Stimulated activated CD8-positive, alpha-beta memory T cell treated with anti-CD3 and anti-CD28 coated beads, Interleukin-2, amount 100 ng/mL, for 1 hour (primary cell): ENCODE measurements at places on chromosomes 3 and 15.

DNA sequence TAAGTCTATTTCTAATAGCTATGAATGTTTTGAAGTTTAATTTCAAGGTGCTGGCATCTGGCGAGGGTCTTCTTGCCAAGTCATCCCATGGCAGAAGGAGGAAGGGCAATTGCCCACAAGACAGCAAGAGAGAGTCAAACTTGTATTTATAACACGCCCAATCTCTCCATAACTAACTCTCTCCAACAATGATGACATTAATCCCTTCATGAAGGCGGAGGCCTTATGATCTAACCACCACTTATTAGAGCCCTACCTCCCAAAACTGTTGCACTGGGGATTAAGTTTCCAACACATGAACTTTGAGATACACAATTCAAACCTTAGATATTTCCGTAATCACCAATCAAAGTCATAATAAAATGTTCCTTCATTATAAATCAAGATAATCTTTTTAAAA lies 406.9 kb downstream of the CNTN6 start:
- no peak for DNase-seq

GRCh38 chr3:2523281-2523836 lies 424.7 kb downstream of the CNTN4 start:
- no peak for DNase-seq

DNA sequence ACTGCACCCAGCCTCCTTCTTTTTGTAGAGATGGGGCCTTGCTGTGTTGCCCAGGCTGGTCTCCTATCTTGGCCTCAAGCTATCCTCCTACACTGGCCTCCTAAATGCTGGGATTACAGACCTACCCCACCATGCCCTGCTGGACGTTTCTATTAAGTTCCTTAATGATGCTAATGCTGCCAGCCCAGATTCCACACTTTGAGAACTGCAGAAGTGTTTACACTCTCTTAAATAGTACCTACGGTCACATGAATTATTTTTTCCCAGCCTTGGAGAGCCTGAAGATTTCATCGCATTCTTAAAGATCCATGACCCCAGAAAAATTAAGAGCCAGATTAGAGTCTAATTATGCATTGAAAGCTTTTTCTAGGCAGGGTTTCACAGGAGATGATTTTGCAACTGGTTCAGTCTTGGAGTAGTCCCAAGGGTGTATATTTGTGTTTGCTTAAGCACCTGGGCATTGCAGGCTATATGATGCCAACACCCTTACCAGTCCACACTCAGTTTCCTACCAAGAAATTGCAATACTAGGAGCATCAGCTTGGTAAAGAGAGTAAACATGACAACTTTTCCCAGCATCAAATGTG lies 36.6 kb downstream of the TM4SF4 start:
- no peak for DNase-seq

- no peak for DNase-seq
These were observed 10.5 kb downstream of the HDDC3 start for GRCh38 chr15:90921887-90922286.

- no peak for DNase-seq
These were observed 45.5 kb downstream of the PHLDB2 start for GRCh38 chr3:111904376-111905241.

DNA sequence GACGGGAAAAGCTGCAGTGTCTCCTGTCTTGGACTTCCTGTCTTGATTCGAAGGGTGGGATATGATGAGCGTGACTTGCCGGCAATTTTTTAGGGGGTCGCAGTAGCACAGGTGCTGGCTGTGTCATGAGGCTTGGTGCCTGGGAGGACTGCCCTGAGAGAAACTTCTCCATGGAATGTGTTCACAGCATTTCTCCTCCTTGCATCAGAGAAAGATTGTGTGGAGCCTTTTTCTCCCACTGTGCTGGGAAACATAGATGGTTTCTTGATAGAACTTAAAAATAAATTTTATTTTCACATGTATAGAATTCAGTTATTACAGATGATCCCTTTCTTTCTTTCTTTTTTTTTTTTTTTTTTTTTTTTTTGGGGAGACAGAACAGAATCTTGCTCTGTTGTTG lies 121.4 kb downstream of the KLHL25 start:
- DNase-seq = no peak

- no peak for DNase-seq
These were observed 389.9 kb downstream of the SHQ1 start for GRCh38 chr3:72458375-72458774.

DNA sequence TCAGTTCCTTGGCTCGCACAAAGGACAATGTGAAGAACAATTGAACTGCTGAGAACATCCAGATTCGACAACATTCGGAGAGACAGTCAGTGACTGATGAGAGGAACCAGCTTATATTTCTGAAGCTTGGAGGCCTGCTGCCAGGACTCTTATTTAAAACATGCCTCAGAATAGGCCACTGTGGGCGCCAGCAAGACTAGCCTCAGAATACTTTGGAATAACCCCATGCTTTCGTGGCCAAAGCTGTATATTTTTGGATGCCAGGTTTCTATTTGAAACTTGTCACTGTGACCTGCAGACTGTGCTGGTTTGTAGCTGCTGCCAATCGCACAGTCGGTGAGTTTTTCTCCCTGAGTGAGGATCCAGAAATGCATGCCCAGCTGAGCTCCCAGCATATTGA lies 129.9 kb upstream of the UBE3A start:
- DNase-seq = no peak

DNA sequence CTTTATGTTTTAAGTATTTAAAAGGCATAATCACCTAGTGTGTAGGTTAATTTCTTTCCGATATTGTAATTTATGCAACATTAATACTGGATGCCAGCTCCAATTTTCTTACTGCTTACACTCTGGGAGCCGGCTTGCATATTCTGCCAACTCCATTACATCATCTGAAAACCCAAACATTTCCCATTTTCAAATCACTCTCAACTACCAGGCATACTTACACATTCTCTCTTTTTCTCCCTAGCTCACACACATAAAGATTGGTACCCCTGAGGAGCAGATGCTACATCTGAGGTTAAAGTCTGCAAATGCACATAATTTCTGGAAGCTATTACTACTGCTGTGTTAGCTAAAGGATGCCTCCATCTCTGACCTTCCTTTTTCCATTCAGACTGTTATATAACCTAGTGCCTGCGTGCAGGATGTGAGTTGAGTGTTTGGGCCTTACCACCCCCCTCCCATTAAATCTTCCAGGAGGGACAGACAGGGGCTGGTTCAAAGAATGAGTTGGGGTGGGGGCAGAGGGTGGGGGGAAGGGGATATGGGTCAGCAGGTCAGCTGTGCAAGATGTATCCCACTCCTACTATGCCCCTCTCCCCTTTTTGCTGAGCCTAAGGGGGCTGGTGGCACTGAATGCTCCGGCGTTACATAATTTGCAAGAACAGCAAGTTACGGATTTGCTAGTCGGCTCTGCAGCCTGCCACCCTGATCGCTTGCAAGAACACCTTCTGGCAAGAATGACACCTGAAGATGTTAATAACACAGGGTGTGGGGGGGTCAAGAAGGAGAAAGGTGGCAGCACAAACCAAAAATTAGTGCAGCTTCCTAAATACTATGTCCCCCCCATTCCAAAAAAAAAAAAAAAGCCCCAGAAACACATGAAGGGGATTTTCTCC lies 2.5 kb downstream of the RORA start:
- DNase-seq = no peak

- DNase-seq = no peak
These were observed 636.2 kb downstream of the NAALADL2 start for GRCh38 chr3:175495331-175495730.

DNA sequence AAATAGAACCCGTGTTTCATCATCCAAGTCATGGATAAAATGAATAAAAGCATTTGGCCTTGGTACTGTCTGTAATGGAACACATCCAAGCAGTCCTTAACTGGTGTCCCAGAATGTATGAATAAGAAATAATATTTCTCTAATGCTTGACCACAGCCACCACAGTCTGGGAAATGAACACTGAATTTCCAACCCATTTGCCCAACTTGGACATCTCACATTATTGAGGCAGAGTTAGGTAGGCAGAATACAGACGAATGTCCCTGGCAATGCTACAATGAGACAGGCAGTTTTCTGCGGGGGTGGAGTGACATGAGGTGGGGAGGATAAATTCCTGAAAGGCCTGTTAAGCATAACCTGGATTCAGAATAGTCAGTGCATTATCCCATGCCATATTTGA lies 245.7 kb downstream of the ZIC1 start:
- no peak for DNase-seq

DNA sequence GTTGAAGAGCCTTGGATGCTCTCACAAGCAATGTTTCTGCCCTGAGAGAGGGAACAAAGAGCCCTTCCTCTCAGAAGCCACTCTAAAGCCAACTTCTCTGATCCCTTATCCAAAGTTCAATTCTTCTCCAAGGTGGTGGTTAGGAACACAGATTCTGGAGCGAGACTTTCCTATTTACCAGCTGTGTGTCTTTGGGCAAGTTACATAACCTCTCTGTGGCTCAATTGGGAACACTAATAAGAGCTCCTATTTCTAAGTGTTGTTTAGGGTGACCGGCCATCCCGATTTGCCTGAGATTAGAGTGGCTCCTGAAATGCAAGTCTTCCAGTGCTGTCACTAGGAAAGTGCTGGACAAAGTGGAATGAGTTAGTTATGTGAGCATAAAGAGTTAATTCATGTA lies 108.8 kb upstream of the PTX3 start:
- DNase-seq = no peak

GRCh38 chr15:83248151-83249029 lies 36.1 kb downstream of the BNC1 start:
- DNase-seq = no peak

DNA sequence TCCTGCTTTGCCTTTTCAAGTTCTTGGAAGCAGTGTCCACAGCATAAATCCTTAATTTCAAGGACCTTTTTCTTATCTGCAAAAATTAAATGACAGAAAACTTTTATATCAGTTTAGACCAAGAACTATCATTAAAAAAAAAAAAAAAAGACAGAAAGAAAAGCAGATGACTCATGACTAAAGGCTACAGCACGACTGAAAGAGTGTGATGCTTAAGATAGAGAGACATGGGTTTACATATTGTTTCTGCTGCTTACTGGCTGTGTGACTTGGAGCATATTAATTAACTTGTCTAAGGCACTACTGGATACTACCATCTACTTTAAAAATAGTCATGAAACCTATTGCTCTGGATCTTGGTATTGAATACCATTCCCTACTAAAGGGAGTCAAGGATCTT lies 62.3 kb downstream of the CEP152 start:
- DNase-seq = no peak

DNA sequence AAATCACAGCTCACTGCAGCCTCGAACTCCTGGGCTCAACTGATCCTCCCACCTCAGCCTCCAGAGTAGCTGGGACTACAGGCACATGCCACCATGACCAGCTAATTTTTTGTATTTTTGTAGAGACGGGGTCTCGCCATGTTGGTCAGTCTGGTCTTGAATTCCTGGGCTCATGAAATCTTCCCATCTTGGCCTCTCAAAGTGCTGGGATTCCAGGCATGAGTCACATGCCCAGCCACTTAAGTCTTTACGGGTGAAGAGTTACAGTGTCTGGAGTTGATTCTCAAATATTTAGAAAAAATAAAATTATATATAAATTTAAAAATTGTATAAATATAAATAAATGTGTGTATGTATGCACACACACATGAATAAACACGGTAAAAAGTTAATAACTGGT lies 14.5 kb upstream of the KBTBD12 start:
- DNase-seq = no peak

DNA sequence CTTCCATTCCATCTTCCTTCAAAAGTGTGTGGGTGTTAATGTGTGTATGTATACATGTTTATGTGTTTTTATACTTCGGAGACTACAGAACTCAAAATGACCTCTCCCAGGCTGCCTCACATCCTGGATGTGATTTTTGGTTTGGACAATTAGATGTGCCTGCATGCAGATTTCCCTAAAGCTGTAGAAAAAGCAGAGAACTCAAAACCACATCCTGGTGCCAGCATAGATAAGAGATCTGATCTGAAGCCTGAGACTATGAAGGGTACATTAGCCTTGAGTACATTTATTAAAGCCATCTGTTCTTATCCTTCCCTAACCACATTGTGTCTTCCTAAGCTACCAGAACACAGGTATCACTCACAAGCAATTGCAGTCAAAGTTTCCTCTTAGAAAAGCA lies 319.4 kb upstream of the RASGRP1 start:
- no peak for DNase-seq

GRCh38 chr3:111608383-111608782 lies 13.2 kb upstream of the ZBED2 start:
- DNase-seq = no peak

DNA sequence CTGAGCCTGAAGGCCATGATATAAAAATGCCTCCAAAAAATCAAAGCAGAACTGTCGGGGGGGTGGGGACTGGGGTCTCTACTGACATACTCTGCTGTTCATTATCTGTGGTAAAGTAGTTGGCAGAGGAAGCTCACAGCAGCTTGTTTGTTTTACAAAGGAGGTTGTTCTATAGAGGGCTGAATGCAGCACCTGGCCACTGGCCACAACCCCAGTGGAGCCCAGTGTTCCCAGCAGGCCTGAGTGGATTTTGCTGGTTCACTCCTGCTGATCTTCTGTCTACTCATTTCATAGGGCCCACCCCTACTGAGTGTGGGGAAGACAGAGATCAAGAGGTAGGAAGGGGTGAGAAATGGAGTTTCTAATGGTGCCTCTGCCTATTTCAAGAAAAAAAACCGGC lies 125.5 kb downstream of the DIPK2A start:
- DNase-seq = no peak

DNA sequence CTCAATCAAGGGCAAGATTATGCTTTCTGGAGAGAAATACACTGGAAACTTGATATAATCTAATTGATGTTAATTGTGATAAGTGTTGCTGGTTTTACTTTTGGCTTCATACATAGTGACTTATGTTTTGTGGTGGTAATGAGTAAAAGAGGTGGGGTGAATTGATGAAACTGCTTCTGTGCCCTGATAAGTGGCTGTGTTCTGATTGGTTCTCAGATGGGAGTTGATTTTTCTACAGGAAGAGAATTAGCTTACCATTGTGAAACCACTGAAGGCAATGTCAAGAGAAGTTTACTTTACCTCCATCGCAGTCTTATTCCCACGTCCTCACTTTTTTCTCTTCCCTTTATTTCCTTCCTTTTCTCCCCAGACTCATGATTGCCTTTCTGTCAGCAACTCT lies 23.8 kb downstream of the TMEM45A start:
- no peak for DNase-seq

GRCh38 chr3:177899275-177900067 lies 636.8 kb upstream of the KCNMB2 start:
- no peak for DNase-seq

DNA sequence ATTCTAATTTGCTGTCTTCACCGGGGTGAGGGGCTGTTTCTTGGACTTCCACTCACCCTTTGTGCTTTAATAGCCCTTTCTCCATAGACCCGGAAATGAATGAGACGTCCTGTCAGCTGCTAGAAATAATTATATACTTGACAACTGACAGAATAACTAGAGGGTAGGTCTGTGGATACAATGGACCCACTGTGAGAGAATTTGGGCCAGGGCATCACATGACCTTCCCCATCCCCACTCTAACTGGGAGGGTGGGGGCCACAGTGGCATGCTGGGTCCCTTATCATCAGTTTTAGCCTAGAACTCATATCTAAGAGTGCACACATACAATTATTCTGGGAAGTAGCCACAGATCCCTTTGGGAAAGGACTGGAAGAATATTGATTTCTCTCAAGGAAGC lies 25.9 kb upstream of the MINAR1 start:
- DNase-seq = no peak

GRCh38 chr3:12956316-12956660 lies 114.9 kb upstream of the RPL32 start:
- no peak for DNase-seq

- DNase-seq = no peak
These were observed 28.1 kb downstream of the EXOG start for GRCh38 chr3:38524141-38524739.

- no peak for DNase-seq
These were observed 47.5 kb upstream of the TRIM42 start for GRCh38 chr3:140630366-140630765.
